EL (cell line): ENCODE measurements at places on chromosomes 16 and 17.

- DNase-seq: no peak
Measured at GRCh38 chr17:73257516-73257915, 4.2 kb downstream of the CPSF4L start.

- DNase-seq: peak; percentile 13
Measured at GRCh38 chr17:13792314-13792713, 190.6 kb upstream of the HS3ST3A1 start.

DNA sequence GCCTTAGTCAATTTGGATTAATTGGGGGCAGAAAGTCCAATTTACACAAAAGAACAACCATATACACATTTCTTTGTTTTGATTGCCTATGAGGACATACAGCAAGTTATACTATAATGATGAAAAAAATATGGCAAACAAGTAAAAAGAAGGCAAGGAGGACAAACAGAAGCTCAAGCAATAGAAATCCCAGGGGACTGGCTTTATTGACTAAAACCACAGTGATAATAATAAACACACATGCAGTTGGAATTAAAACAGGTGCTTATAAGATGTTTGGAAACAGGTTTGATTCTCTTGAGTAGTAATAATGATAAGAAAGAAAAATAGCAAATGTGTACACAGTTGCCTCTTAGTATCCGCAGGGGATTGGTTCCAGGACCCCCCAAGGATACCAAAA lies 176.4 kb downstream of the SHISA9 start:
- no peak for DNase-seq

- DNase-seq: no peak
Measured at GRCh38 chr17:69552986-69553667, 138.6 kb downstream of the MAP2K6 start.

DNA sequence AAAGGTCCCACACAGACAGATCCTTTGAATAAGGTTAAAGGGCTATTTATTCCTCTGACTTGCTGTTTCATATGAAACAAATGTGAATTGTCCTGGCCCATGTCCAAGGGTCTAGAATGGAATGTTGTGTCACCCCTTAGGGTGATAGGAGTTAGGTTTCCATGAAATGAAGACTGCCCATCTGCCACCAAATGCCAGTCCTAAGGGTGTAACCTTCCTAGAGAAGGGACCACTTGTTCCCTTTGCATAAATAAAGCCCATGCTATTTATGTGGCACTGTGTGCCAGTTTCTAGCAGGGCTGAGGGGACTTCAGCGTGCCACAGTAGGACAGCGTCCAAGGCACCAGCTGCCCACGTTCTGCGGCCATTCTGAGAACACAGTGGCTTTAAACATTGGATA lies 171.3 kb downstream of the ABCA8 start:
- no peak for DNase-seq

- no peak for DNase-seq
Measured at GRCh38 chr17:39166437-39167335, 725 bp upstream of the ARL5C start.

DNA sequence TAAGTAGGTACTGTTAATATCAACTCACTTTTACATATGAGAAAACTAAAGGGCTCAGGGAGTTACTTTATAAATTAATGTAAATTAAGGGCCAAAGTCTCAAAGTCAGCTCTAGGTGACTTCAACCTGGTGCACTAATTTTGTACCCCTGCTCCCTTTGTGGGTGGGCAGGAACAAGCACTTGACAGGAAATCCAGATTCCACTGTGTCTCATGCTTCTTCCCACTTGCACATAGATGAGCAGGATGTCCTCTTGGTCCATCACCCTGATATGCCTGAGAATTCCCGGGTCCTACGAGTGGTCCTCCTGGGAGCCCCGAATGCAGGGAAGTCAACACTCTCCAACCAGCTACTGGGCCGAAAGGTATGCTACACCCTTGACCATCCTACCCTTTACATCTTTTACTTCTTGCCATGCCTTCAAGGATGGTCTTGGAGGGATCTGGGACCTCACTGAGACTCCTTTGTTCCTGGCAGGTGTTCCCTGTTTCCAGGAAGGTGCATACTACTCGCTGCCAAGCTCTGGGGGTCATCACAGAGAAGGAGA lies 1.3 kb downstream of the ERAL1 start:
- no peak for DNase-seq

GRCh38 chr17:63626551-63627180 lies 4.4 kb downstream of the MAP3K3 start:
- DNase-seq: peak; percentile 55

DNA sequence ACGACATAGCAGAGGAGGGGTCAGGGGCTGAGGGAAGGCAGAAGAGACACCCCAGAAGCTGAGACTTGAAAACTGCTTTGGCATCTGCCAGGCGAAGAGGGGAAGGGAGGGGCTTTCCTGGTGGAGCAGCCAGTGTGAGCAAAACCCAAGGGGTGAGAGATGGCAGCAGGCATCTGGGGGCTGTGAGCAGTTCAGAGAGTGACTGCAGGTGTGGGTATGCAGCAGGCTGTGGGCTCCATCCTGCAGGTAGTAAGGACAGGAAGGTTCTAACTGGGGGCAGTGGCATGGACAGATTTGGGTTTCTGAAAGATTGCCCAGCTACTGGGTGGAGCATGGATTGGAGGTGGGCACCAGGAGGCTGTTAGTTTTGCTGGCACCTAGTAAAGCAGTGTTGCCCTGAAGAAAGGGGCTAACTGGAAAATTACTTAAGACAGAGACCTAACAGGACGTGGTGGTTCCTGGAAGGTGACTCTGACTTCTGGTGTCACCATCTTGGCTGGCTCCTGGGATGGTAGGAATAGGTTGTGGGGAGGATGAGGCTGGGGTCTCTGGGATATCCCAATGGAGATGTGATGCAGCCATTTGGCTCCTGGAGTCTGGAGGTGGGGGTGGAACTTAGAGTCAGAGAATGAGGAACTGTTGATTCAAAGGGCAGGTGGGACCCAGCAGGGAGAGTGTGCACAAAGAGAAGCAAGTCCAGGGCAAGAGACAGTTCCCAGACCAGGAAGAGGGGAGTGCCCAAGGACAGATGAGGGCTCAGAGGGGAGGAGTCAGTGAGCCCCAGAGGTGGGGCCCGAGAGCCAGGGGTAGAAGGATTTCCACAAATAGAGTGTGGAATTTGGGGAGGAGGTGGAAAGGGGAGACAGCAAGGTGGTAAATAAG lies 11.2 kb downstream of the BCL7C start:
- no peak for DNase-seq

DNA sequence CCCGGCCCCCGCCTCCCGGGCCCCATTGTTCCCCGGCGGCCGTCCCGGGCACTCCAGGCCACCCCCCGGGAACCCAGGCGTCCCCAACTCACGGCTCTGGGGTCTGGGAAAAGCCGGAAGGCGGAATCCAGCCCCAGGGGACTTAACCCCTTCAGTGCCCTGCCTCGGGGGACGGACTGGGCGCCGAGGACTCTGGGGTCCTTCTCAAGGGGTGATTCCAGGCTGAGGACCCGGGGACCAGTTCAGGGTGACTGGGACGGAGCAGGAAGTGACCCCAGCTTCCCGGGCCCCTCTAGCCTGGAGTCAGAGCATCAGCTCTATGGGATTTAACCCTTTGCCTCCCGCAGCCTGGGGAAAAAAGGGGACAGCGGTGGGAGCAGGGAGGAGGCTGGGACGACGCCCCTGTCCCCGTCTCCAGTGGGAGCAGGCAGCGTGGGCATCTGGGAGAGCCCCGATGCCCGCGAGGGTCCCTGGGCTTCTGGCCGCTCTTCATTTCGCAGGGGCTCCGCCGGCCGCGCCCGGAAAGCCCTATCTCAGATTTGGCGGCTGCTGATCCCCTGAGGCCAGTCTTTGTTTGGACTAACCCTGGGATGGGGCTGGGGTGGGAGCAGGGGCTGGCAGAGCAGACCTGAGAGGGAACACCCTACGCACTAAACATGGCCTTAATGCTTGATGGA lies at the start of gene ZNF629:
ZNF629 (minus strand) TSS at position 270 of the 677 bp plus-strand sequence. CDS start 2,723 bp downstream, outside the sequence.
- peak; percentile 64 for DNase-seq

GRCh38 chr16:73032541-73033270 lies 15.2 kb downstream of the ZFHX3 start:
- no peak for DNase-seq

GRCh38 chr17:6420173-6420641 lies 14.7 kb downstream of the AIPL1 start:
- DNase-seq: no peak

DNA sequence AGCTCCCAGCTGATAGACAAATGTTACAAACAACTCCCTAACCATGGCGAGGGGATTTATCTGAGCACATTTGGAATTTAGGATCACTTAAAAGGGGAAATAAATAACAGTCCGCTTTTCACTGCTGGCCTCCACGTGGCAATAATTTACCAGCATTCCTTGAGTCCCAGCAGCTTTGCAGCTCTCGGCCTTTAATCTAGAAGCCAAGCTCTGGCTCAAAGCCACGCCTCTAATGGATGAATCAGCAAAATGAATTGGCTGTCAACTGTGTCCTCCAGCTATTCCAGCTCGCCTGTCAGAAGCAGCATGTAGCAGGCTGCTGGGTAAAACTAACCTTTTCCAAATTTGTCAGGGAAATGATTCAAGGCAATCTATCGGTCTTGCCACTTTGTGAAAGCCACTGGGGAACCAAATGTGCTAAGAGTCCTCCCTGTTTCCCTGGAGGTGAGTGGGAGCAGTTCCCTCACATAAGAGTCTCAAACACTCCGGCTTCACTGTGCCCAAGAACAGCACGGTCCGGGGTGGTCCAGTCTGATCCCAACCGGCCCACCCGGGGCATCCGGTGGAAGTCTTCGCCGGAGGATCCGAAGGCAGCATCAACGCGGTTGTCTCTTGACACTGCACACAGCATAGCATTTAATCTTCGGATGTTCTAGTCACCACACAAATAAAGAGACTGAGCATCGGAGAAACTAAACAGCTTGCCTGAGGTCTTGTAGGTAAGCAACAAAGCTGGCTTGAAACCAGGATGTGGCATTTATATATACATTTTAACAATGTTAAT lies 143.3 kb downstream of the PARN start:
- DNase-seq: peak; percentile 95

GRCh38 chr17:965311-965989 lies 14.1 kb downstream of the NXN start:
- DNase-seq: peak; percentile 36

- DNase-seq: no peak
Measured at GRCh38 chr17:57338257-57338914, 82.1 kb downstream of the MSI2 start.

- no peak for DNase-seq
Measured at GRCh38 chr17:62091804-62092203, 26.7 kb upstream of the MED13 start.

- DNase-seq: no peak
Measured at GRCh38 chr17:80779336-80779735, 212.3 kb upstream of the CHMP6 start.

- DNase-seq: no peak
Measured at GRCh38 chr17:74427763-74428153, 4.1 kb upstream of the GPRC5C start.

GRCh38 chr16:81198635-81199034 lies 39.9 kb upstream of the BCO1 start:
- peak; percentile 23 for DNase-seq

GRCh38 chr16:50411034-50411433 lies 42.2 kb upstream of the BRD7 start:
- no peak for DNase-seq

- DNase-seq: peak; percentile 72
Measured at GRCh38 chr17:45740553-45741330, 43.4 kb upstream of the CRHR1 start.

DNA sequence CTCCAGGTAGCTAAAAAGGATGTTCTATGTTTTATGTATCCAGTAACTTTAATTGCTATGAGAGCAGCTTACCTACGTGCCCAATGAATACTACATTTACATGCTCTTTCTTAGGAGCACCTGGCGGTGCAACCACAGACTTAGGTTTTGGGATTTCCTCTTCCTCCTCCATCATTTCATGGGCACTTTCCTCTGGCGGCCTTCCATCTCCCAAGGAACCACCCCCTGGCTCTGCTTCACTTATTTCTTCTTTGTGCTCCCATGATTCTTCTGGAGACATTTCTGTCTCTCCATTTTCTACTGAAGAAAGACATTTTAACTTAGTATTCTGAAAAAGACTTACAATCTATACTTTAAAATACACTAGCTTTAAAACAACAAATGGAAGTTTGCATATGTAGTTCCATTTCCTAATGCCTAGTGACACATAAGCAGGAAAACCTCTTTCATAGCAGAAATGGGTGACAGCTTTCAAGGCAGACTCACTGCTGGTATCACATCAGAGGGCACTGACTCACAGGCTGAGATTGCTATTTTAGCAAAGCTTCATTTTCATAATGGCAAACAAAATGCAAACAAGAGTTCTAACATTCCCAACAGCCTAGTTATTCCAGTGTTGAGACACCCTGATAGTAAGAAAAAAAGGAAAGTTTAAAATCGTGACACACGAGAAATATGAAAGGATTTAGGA lies 19.1 kb downstream of the GSPT1 start:
- peak; percentile 75 for DNase-seq

DNA sequence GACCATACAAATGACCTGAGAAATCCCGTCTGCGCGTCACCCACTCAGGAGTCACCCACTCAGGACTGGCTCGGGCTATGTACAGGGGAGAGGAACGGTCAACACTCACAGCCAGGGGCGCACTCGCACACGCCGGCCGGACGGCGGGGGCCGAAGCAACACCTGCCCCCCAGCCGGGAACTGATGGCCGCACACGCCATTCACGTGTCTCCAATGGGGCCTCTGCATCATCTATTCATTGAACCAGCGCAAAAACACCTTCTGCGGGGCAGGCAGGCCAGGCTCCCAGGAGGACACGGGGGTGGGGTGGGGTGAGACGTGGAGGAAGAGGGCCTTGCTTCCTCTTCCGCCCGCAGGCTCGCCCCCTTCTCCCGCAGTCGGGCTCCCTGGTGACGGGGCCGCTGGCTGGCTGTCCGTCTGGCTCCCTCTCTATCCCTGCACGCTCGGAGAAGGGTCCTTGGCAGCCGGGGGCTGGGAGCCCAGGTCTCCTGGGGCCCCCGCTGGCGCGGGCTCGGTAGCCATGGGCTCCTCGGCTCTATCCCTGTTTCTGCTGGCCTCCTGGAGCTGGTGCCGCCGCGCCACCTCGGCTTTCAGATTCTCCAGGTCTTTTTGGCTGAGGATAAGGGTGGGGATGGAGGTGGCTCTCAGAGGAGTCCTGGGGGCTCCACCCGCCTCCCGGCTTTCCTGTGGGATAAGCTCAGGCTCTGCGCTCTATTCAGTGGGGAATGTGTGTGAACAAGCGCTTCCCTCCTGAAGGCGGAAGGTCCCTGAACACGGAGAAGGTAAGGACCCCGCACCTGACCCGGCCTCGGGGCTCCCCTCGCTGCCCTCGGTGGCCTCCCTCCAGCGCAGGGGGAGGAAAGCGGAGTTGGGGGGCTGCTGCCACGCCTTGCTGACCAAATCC lies 21.1 kb downstream of the CLUH start:
- DNase-seq: no peak

- DNase-seq: no peak
Measured at GRCh38 chr16:24478401-24478800, 61.0 kb upstream of the RBBP6 start.

- DNase-seq: peak; percentile 8
Measured at GRCh38 chr16:80317599-80318037, 223.2 kb upstream of the DYNLRB2 start.

GRCh38 chr17:65093930-65094329 lies 37.4 kb upstream of the GNA13 start:
- no peak for DNase-seq

- DNase-seq: peak; percentile 70
Measured at GRCh38 chr16:46743232-46743719, 4.9 kb downstream of the MYLK3 start.
